ENCODE measurements at places on chromosomes 1 and 21.

GRCh38 chr1:145955436-145955835 lies 2.4 kb downstream of the LIX1L start:
- DNase-seq = no peak

DNA sequence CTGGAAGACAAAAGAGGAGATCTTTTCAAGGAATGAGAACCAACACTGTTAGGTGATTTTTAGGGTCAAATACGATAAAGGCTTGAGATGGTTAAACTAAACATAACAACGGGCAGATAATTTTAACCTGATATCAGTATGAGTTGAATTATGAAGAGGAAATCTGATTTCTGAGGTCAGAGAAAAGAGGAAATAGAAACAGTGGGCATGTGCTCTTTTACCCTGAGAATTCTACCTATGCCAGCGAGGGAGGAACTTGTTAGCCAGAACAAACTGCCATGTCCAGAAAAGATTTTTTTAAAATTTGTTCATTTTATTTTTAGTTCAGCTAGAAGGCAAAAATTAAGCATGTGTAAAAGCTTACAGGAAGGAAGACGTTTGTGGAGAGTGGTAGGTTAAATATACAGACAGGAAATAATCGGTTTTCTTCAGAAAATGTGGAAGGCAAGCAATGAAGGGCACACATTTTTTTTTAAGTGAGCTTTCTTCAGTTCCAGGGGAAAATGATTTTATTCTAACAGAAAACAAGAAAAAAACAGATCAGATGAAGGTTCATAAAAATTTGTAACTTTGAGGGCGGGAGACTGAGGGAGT lies 1745.3 kb downstream of the MRPL39 start:
- no peak for DNase-seq

- no peak for DNase-seq
Measured at GRCh38 chr21:18524097-18524880, 120.7 kb upstream of the TMPRSS15 start.

DNA sequence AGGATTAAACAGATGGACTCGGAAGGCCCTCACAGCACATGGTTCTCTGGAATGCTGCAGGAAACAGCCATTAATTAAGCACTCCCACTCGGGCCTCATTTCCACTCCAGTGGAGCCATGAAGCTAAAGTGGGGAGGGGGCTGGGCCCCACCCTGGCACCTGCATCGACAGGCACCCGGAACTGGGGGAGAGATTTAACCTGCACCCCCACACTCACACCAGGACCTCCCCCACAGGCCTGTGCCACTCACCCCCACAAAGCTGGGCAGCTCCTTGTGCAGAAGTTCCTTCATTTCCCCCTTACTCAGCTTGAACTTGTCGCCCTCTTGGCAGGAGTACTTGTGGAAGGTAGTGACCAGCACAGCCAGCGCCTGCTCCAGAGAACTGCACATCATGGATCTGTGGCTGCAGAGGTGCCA lies 2.2 kb downstream of the S100A2 start:
- no peak for DNase-seq

- DNase-seq = peak; percentile 91
Measured at GRCh38 chr1:57637155-57637554, 213.3 kb upstream of the DAB1 start.

Data from fibroblast of skin of left quadriceps (primary cell).